K562 (cell line): ENCODE measurements at places on chromosomes 3 and 15. TPM values are rescaled to one million over a fixed set of nuclear protein-coding genes. Genes with fewer than 3 reads are reported as not detected.

- no peak for DNase-seq
- H3K4me1 ChIP-seq, result no peaks in the 10 kb centered on the region
- no peaks in the 10 kb centered on the region for H3K27me3 ChIP-seq
- H3K36me3 ChIP-seq, result no peaks in the 10 kb centered on the region; the same call in 2 of the 3 replicates
- H3K27ac ChIP-seq, result no peak overlapping the region
Measured at GRCh38 chr3:124663690-124664089, 66.6 kb upstream of the UMPS start.

Gene STX19
- not detected in 2 replicates for total RNA-seq

DNA sequence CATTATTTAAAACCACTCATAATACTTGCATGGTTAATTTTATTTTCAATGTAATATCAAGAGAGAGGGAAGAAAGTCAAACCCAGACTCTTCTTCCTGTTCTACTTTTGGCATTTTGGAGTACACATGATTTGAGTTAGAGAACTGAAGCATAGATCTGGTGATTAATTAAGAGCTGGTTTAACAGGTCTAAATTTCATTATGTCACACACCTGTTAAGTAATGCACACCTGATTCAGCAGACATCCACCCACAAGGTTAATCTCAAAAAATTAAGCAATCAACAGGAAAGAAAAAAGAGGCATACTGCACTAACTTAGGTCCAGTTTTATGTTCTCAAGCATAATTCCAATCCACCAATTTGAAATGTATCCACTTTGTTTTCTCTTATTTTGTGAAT, 101.1 kb upstream of the ICE2 start:
- H3K4me1 ChIP-seq, result no peaks in the 10 kb centered on the region
- no peak overlapping the region for H3K27ac ChIP-seq
- H3K36me3 ChIP-seq, result no peaks in the 10 kb centered on the region
- H3K4me3 ChIP-seq, result no peak overlapping the region

GRCh38 chr3:171792531-171792930, 17.8 kb downstream of the PLD1 start:
- H3K4me1 ChIP-seq, result peaks cover 6% of the 10 kb centered on the region; the same call in 1 of the 2 replicates
- no peak overlapping the region for H3K4me3 ChIP-seq
- no peak overlapping the region for H3K27ac ChIP-seq
- DNase-seq, result no peak

DNA sequence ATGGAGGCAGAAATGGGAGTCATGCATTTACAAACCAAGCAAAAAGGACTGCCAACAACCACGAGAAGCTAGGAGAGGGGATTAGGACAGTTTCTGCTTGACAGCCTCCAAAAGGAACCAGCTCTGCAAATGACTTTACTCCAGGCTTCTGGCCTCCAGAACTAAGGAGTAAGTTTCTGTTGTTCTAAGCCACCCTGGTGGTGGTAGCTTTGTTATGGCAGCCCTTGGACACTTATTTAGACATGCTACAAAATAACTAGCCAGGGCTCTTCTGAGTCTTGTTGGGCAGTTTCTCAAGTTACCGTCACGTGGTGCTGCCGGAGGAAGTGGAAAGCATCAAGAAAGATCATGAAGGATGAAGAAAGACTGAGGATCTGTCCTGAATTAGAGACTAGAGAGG, 386.5 kb downstream of the LRTM1 start:
- H3K4me3 ChIP-seq, result no peak overlapping the region
- no peaks in the 10 kb centered on the region for H3K36me3 ChIP-seq
- H3K27me3 ChIP-seq, result no peaks in the 10 kb centered on the region

DNA sequence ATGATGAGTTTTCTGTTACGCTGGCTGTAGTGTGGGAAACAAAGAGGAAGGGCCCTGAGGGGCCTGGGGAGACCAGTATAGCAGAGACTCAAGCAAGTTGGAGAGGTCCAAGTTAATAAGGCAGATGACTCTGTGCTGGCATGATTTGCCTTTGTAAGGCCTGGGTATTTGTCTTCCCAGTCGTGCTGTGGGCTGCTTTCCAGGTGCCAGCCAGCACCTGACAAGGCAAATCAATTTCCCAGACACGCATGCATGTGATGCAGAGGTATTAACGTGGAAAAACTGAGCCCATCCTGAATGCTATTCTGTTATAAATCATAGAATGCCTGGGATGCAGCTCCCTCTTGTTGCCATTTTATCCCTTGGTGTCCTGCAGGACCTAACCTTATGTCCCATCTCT, 175.6 kb downstream of the MFSD1 start:
- DNase-seq, result no peak
- H3K27me3 ChIP-seq, result no peaks in the 10 kb centered on the region
- no peaks in the 10 kb centered on the region for H3K36me3 ChIP-seq

Gene MST1R
- 8.1 and 9.1 TPM in 2 replicates for total RNA-seq

DNA sequence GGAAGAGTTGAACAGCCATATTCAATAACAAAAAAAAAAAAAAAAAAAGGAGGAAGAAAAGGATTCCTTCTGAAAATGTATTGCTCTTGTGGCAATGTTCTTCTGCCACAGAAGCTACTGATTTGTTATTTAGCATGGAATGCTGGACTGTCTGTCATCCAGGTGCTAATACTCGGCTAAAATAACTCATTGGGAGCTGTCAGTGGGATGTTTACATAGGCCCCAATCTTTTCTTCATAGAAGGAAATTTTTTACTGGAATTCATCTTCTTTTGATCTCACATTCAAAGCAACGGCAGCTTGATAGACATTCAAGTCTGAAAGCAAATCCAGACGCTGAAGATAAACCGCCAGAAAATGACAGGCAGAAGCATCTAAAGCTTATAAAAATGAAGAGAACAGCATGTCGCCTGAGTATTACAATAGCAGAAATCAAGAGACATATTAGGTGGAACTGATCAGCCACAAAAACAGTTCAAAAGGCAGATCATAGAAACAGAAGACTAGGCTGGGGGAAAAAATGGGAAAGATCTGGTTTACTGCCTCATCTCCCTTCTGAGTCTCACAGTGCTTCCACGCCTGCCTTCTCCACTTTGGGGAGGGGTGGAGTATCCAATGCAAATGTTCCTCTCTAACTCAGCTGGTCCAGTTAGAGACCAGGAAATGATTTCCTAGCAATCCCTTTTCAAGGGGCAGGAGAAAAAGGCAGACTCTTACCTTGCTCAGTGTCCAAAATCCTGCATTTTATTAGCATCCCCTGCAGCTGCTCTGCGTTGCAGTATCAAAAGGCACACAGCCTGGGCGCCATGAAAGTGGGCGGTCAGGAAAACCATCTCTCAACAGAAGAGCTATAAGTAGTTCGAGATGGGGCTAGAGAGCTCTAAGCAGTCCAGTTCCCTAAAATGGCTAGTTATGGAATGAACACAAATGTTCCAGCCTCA, 451.9 kb downstream of the FOXP1 start:
- no peak overlapping the region; the same call in 1 of the 2 replicates for H3K4me3 ChIP-seq
- no peaks in the 10 kb centered on the region for H3K27me3 ChIP-seq
- H3K36me3 ChIP-seq, result no peaks in the 10 kb centered on the region

DNA sequence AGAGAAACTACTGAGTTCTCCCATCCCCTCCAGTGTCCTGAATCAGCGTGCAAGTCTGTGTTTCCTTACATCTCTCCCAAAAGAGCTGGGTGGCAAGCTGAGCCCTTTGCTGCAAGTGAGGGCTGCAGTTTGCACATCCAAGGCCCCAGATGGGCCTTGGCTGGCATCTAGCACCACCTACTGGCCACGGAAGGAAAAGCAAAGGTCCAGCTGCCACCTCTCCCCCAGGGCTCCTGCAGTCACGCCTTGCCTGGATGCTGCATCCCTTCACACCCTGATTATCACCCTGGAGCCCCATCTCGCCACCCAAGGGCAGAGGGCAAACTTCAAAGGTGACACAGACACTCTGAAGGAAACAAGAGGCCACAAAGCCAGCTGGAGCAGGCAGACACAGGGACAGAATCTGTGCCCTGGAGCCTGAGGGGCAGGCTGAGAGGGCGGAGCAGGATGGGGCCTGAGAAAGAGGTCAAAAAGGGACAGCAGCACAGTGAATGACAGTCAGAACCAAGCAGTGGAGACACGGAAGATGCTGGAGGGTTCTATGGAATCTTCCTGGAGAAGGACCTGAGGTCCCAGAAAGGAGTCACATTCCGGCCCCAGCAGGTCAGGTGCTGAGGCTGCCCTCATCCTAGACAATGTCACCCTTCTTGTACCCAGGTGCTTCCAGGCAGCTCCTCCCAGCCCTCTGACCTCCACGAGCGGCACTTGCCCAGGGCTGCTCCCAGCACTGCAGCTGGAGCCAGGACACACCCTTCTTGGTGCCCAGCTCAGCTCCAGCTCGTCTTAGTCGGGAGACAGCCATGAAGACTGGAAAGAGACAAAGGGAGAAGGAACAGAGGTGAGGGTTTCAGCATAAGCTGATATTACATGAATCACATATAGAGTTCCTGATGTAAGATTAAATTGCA, 18.3 kb upstream of the NTRK3 start:
- H3K4me3 ChIP-seq, result no peak overlapping the region
- peak; percentile 71 for DNase-seq
- H3K27me3 ChIP-seq, result peaks cover 9% of the 10 kb centered on the region
- no peak overlapping the region for H3K27ac ChIP-seq

Gene PEX11A
- not detected in 2 replicates for total RNA-seq

GRCh38 chr3:85632921-85633320, 674.1 kb downstream of the CADM2 start:
- H3K36me3 ChIP-seq, result no peaks in the 10 kb centered on the region
- no peaks in the 10 kb centered on the region for H3K4me1 ChIP-seq
- no peak overlapping the region for H3K27ac ChIP-seq
- no peaks in the 10 kb centered on the region for H3K27me3 ChIP-seq
- no peak for DNase-seq

GRCh38 chr3:142888099-142888480, 793 bp downstream of the PCOLCE2 start:
- H3K4me3 ChIP-seq, result peak overlapping the region; percentile 44
- H3K27me3 ChIP-seq, result no peaks in the 10 kb centered on the region
- no peaks in the 10 kb centered on the region for H3K36me3 ChIP-seq
- peaks cover 5% of the 10 kb centered on the region; the same call in 1 of the 3 replicates for H3K4me1 ChIP-seq
- DNase-seq, result peak; percentile 20
- no peak overlapping the region for H3K27ac ChIP-seq
